AG04449 (cell line): ENCODE measurements at places on chromosomes 5 and 9.

- no peak for DNase-seq
Measured at GRCh38 chr5:151779531-151780125, 7.9 kb downstream of the G3BP1 start.

GRCh38 chr5:3105581-3105980 lies 354.1 kb upstream of the IRX2 start:
- DNase-seq: no peak

GRCh38 chr5:132260051-132260450 lies 2.6 kb downstream of the PDLIM4 start:
- DNase-seq: no peak

GRCh38 chr5:66223637-66224036 lies 79.5 kb downstream of the SREK1 start:
- DNase-seq: no peak

DNA sequence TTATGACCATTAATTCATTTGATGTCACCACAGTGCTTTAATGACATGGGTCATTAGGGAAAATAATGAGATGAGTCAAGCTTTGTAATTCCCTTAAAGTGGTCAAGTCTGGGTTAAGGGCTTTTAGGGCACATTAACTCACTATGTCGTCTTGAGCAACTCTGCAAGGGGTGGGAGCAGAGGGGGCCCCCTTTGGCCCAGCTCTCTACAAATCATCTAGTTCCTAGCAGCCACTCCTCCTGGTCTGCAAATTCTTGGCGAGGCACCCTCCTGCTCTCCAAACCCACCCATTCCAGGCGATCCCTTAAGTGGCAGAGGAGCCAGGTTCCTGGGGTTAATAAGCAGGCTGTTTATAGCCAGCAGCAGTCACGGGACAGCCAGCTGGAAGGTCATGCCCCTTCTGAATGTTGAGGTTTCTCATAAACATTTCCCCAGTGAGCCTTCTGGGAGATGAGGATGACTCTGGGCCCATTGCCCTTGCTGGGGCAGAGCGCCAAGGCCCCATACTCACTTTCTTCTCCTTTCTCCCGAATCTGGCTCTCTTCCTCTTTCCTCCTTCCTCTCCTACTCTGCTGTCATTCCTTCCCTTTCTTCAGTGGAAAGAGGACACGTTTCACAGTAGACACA lies 14.3 kb upstream of the GPX3 start:
- DNase-seq: no peak

DNA sequence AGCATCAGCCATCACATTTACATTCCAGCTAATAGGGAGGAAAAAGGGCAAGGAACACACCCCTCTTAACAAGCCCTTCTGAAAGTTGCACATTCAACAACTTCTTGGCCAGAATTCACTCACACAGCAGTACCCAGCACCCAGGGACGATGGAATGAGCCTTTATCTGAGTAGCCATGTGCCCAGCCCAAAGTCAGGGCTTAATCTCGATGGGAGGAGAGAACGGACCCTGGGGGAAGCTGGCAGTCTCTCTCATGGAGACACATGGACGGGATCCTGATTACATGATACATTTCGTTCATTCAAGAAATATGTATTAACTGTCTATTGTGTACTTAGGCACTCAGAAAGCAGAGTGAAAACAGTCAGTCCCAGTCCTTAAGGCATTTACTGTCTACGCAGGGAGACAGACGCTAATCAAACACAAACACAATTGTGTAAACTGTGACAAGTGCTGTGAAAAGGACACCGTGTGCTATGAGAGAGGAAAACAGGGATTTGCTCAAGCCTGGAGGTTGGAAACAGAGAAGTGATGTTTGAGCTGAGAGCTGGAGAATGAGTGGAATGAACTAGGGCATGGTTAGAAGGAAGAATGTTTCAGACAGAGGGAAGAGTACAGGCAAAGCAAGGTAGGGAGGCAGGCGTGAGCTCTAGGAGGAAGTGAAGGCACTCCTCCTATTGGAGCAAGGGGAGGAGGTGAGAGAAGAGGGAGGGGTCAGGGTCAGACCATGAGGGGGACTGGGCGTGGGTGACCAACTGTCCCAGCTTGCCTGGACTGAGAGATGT lies 7.4 kb downstream of the OTULINL start:
- no peak for DNase-seq

DNA sequence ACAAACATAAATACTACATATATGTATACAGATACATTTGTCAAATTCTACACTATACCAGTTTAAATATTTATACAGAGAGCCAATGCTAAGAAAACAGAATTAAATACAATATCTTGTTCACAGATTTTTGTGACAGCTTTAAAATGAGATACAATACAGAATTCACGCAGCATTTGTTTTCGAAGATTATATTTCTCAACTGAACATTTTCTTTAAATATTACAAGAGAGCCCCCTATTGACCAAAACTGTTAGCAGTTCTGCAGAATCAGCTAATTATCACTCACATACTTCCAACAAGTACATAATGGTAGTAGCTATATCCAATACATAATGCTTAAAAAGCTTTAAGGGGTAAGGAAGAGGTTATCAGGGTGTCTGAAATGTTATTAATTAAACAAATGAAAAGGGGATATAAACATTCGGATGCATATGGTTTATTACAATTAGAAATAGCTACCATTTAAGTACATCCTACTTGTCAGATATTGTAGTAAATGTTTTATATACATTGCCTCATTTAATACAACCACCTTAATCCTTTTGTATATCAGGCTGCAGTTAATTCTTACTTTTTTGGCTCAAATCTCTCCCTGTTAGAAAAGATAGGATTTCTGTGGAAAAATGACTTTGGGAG lies 31.7 kb downstream of the ZDHHC21 start:
- no peak for DNase-seq
